ENCODE measurements at places on chromosomes 1 and 21.

GRCh38 chr1:113747376-113747775 lies 11.9 kb downstream of the PHTF1 start:
- DNase-seq = no peak

DNA sequence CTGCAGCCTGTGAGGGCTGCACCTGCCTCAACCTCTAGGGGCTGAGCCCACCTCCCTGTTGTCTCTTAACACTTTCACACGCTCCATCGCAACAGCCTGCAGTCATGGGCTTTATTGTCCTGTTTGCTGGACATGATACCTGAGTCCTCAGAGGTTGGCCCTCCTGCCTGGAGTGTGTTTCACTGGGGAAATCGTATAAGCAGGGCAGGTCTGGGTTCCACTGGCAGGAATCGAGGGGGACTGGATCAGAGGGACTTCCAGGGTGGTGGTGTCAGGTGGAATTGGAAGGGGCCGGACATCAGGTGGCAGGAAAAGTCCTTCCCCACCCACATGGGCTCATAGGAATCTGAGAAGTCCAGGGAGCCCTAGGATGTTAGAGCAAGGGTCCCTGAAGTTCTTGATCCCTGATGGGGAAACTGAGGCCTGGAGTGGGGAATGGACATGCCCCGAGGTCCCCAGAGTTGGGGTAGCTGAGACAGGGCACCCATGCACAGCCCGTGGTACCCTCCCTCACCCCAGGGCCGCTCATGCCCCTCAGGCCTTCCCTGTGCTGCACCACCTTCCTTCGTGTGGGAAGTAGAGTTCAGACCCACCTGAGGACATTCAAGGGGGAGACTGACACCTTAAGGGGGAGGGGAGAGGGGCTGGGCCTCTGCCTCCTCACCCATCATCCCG lies 66.6 kb downstream of the PIK3CD start:
- DNase-seq = no peak

GRCh38 chr1:71473331-71473730 lies 392.5 kb upstream of the ZRANB2 start:
- no peak for DNase-seq

GRCh38 chr21:27362249-27362648 lies 395.4 kb upstream of the ADAMTS5 start:
- DNase-seq = no peak

- no peak for DNase-seq
These were observed 39.7 kb downstream of the SLC66A1 start for GRCh38 chr1:19351873-19352272.

GRCh38 chr1:92713939-92714338 lies 71.0 kb downstream of the EVI5 start:
- no peak for DNase-seq

- DNase-seq = no peak
These were observed 85.5 kb upstream of the CACNA1E start for GRCh38 chr1:181397845-181398244.

DNA sequence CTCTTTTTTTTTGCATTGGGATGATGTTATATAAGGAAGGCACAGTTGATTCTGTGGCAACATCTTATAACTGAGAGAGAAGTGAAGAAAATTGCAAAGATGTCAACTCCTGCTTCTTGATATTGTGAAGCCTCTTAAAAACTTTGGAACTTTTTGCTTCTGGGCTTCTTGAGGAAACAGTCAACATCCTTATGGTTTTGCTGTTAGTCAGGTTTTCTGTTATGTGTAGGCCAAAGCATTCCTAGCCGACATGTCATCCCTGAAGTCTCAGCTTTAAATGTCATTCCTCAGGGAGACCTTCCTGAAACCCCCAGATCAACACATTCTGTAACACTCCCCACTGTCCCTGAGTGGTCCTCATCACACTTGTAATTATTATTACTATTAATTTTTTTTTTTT lies 12.6 kb downstream of the FALEC start:
- DNase-seq = no peak

DNA sequence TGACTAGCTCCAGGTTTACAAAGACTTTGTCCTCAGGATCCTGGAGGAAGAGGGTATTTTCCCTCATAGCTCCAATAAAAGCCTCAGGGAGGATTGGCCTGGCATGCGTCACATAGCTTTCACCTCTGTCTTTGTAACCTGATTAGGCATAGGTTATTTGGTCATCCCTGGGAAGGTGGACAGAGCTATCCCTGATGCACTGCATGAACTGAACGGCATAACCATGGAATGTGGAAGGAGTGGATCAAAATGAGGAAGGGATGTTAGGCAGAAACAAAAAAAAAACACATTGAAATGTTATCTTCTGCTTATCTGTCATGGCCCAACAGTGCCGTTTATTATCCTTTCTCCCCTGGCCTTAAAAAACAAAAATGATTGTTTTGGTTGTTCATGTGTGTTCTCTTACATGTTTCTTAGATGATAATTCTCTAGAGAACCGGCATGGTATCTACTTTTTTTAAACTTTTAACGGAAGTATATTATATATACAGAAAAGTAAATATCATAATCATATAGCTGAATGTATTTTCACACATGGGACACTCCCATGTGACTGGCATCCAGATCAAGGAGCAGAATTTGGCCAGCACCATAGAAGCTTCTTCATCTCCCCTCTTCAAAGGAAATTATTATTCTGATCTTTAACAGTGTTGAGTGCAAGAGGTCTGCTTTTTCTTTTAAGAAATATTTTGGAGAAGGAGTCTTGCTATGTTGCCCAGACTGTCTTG lies 85.3 kb downstream of the RPS6KC1 start:
- no peak for DNase-seq

GRCh38 chr1:44890007-44890406 lies 47.0 kb upstream of the PTCH2 start:
- no peak for DNase-seq

GRCh38 chr1:206898089-206898914 lies 1.1 kb downstream of the IL24 start:
- no peak for DNase-seq
